Motor neuron (in vitro differentiated cells): ENCODE measurements at places on chromosomes 16 and 17. TPM values are rescaled to one million over a fixed set of nuclear protein-coding genes. Genes with fewer than 3 reads are reported as not detected.

The NPB gene
- total RNA-seq: 0.46 and 0.92 TPM in 2 replicates

The SDR42E1 gene
- total RNA-seq: under 0.01 and 0.07 TPM in 2 replicates

The GAN gene
- 9.9 and 11.0 TPM in 2 replicates for total RNA-seq

The NT5M gene
- total RNA-seq: 8.8 and 9.1 TPM in 2 replicates

The IRX5 gene
- 3.1 and 3.3 TPM in 2 replicates for total RNA-seq

The CFAP52 gene
- total RNA-seq: 0.53 and 1.0 TPM in 2 replicates

The CD79B gene
- not detected in 2 replicates for total RNA-seq

The TRIM72 gene
- 0.05 and 0.16 TPM in 2 replicates for total RNA-seq

- ATAC-seq: no peak
Observed at GRCh38 chr17:40295488-40296436, 8.1 kb downstream of the CDC6 start.

DNA sequence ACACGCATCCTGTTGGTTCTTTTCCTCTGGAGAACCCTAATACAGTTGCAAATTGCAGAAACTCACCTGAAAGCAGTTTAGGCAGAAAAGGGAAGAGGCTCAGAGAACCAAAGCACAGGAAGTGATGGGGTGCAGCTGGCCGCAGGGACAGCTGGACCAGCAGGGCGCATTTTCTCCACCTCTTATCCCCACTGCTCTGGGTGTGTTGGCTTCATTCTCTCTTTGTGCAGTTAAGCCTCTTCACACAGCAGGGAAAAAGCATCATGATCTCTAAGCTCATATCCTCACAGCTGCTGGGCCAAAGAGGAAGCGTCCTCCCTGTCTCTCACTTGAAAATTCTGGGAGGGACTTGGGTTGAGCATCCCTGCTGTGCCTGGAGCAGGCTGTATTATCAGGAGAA lies 20.0 kb upstream of the LRRC75A start:
- ATAC-seq: no peak

DNA sequence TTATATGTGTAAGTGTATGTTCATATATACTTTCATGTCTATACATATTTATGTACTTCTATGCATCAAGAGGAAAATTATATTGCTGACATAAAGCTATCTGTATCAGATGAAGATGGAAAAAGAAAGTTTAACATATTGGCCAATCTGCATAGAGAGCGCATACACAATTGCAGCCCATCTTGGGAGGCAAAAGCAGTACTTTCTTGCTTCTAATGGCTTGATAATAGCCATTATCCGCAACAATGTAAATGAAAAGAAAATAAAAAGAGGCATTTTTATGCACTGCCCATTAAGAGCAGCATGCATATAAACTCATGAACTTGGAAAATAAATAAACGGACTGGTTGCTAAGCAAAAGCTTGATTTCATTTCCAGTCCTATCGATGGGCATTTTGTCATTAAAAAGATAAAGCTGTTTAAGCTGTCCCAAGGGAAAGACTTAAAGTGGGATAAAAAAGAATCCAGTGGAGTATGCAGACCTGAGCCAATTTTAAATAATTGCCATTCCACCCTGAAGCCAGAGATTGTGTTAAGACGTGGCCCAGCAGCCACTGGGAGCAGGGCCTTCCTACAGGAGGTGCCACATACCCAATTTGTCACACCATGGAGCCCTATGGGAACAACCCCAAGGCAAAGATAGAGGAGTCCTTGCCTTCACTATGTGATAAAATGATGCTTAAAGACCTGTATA lies 183.6 kb upstream of the CDH11 start:
- no peak for ATAC-seq

DNA sequence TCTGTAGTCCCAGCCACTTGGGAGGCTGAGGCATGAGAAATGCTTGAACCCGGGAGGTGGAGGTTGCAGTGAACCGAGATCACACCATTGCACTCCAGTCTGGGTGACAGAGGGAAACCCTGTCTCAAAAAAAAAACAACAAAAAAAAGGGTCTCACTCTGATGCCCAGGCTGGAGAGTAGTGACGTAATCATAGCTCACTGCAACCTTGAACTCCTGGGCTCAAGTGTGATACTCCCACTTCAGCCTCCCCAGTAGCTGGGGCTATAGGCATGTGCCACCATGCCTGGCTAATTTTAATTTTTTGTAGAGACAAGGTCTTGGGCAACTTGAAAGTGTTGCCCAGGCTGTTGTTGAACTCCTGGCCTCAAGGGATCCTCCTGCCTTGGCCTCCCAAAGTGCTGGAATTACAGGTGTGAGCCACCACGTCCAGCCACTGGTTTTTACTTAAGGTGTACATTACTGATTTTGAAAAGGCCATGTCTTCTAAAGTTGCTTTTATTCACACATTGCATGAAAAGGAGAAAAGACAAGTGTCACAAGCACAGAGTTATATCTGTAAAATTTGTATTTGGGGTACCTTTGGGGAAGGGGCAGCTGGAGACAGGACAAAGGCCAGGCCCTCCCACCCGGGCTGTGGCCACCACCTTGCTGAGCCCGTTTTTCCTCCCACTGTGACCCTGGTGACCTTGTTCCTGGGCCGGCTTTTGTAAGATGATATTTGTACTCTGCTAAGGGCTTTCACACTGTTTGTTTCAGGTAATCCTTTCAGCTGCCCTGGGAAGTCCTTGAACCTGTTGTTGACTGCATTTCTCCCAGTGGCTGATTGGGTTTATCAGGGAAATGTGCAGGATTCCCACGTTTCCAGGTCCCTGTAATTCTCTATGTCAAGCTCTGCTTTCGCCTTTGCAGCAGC lies 11.5 kb downstream of the GPT2 start:
- no peak for ATAC-seq

DNA sequence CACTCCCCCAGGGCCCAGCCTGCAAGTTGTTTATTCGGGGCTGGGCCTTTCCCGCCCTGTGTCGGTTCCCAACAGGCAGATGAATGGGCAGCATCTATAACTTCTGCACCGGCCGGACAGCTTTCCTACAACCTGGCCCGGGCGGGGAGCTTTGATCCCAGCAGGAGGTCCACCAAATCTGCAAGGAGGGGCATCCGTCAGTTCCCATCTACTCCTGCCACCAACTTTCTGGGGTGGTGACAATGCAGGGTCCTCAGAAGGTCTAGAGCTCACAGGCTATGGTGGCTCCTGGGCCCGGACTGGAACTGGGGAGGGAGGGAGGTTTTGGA lies 211.9 kb downstream of the NTN1 start:
- no peak for ATAC-seq

DNA sequence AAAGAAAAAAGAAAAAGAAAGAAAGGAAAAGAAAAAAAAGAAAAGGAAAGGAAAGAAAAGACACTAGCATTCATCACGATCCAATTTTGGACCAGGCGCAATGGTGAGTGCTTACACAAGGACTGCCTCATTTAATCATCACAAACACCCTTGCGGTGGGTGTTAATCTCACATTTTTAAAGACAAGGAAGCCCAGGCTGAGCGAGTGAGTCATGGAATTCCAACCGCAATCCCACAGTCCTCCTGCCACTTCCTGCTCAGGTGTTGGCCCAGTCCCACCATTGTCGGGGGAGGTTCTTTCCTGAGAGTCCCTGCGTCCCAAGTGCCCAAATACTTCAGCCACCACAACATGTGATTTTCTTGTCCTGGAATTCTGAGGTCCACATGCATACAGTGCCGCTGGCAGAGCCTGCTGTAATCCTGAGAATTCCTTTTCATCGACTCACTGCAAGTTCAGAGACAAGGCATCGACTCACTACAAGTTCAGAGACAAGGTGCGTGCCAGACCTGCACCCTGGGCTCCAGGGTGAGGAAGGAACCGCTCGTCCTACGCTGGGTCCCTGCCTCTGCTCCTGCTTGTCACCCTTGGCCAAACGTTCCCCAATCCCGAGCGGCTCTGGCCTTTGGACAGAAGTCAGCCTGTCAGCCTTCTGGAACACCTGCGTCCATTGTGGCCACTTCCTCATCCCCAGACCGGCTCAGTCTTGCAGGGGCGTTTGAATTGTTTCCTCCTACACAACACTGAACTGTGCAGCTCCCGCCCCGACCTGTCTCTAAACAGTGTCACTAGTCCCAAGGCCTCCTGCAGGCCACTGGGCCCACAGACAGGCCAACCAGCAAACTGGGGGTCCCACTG lies 5.8 kb downstream of the ZG16B start:
- peak; percentile 50 for ATAC-seq

- ATAC-seq: peak; percentile 76
Observed at GRCh38 chr17:45221081-45222013, at the start of gene FMNL1. TSS of gene FMNL1 (plus strand) at chr17:45221885. CDS start at chr17:45222125, 240 bp downstream.

DNA sequence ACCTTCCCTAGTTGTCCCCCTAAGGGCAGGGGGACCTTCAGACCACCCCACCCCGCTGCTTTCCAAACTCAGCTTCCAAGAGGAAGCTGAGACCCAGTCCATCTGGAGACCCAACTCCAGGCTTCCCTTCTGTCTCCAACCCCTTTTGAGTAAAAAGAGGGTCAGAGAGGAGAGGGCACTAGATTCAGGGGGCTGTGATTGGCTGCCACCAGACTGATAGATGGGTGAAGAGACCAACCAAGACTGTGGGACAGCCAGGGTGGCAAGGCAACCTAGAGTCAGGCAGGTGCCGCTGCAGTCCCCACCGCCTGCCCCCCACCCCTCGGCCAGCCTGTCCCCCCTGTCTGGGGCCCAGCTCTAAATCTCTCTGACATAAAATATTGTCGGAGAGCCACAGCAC lies 92.5 kb downstream of the SDK2 start:
- peak; percentile 66 for ATAC-seq

DNA sequence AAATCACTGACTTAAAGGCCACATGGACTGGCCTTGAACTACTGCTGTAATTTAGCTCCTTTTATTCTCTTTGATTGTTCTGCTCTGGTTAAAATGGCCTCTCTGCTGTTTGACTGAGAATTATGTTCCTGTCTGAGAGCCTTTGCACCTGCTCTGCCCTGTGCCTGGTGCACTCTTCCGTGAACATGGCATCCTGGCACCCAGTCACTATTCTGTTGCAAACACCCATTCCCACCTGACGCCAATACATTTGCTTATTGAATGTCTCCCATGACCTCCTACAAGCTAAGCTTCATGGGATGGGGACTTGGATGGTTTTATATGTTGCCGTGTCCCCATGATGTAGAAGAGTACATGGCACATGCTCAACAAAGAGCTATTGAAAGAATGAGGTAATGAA lies 20.1 kb downstream of the HSD17B2 start:
- ATAC-seq: no peak

DNA sequence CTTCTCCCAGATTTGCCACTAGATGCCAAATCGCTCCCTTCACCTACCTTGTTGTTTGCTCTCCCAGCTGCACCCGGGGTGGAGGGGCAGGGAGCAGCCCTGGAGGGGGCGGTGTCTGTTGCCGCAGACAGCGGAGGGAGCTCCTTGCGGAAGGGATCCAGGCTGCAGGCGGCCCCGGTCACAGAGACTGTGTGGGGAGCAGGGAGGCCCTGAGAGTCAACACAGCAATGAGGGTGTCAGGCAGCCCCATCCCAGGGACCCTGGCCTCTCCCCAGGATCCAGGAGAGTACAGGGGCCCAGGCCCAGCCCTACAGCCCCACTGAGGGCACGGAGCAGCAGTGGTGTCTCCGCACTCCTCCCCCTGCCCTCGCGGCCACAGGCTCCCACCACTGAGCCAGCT lies 50.5 kb upstream of the CHMP6 start:
- no peak for ATAC-seq

- no peak for ATAC-seq
Observed at GRCh38 chr16:26204138-26204537, 512.4 kb downstream of the HS3ST4 start.

- no peak for ATAC-seq
Observed at GRCh38 chr17:11693284-11693683, 95.0 kb downstream of the DNAH9 start.

GRCh38 chr17:68035131-68035522 lies 408 bp upstream of the KPNA2 start:
- ATAC-seq: peak; percentile 83

DNA sequence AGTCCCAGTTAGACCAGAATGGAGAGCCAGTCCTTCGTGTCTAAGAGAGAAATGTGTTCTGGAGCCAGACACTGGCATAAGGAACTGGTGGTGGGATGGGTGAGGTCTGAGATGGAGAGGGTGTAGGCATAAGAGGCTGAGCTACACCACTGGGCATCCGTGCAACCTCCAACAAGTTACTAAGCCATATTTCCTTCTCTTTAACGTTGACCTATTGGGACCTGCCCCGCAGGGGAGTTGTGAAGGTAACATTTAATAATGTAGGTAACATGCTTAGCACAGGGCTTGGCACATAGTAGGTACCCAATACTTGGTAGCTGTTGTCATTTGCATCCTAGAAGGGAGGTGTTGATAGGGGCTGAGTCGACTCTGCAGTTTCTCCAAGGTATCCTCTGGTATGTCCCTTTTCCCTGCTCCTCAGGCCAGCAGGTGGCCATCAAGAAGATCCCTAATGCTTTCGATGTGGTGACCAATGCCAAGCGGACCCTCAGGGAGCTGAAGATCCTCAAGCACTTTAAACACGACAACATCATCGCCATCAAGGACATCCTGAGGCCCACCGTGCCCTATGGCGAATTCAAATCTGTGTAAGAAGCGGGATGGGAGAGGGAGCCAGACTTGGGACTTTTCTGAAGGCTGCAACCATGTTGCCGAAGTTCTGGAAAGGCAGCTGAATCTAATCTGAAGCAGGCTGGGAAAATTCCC lies 1.2 kb downstream of the MAPK7 start:
- ATAC-seq: no peak

- ATAC-seq: no peak
Observed at GRCh38 chr17:9628509-9628908, 16.8 kb upstream of the USP43 start.

GRCh38 chr17:2994441-2994840 lies 69.0 kb downstream of the OR1D5 start:
- ATAC-seq: no peak

DNA sequence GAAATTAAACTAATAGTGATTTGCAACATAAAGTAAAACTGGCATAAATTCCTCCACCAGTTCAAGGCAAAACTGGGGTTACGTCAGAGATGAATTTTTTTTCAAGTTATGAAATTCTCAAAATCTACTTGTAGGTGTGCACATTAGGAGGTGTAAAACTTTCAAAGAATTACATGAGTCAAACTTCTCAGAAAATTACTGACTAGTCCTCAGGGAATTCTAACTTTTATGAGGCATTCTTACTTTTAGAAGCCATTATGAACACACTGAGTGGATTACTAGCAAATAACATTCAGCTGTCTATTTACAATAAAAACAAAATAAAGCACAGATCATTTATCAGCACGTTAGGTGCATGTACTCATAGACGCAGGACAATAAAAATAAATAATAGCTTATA lies 348.7 kb downstream of the CDH11 start:
- no peak for ATAC-seq

- ATAC-seq: no peak
Observed at GRCh38 chr17:14359163-14360020, 58.5 kb downstream of the HS3ST3B1 start.

- no peak for ATAC-seq
Observed at GRCh38 chr17:57552114-57552624, 192.9 kb downstream of the CCDC182 start.

GRCh38 chr17:82257473-82257872 lies 16.0 kb downstream of the CSNK1D start:
- ATAC-seq: peak; percentile 43

DNA sequence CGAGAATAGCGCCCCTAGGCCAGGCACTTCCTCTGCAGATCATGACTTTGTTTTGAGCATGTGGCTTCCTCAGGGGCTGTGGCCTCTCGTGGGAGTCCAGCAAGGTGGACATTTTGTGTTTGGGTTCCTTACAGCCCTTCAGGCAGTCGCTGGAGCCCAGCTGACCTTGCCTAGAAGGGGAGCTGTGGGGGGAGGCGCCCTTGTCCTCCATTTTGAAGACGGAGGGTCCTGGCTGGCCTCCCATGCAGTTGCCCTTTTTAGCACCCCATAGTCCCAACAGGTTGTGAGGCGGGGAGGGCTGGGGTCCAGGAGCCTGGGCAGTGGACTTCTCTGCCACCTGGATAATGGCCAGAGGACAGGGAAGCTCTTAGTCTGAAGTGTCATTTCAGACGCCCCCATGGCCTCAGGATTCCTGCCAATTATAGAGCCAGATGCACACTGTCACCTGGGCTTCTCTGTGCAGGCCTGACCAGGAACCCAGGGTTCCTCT lies 1.4 kb downstream of the SOST start:
- no peak for ATAC-seq
